SJSA1 (cell line): ENCODE measurements at places on chromosomes 12 and 14.

DNA sequence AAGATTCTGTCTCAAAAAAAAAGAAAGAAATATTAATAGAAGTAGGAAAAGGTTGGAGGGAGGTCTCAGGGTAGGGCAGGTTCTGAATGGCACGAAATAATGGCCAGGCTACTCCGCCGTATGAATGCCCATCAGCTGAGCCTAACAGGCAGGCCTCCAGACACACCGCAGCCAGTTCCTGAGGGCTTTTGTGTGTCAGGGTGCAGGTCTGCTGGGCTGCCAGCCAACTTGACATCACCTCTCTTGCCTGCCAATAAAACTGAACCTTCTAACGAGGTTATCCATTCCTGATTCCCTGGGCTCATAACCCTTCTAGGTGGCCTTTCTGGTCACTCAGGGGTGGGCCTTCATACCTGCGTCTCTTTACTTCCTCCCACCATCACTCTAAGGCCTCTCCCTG, 3.0 kb downstream of the IFI27 start:
- no peak for DNase-seq

GRCh38 chr12:1491983-1492697, 102.2 kb downstream of the FBXL14 start:
- DNase-seq: no peak

- DNase-seq: no peak
Observed at GRCh38 chr14:70064136-70064865, 124.5 kb downstream of the SLC8A3 start.

DNA sequence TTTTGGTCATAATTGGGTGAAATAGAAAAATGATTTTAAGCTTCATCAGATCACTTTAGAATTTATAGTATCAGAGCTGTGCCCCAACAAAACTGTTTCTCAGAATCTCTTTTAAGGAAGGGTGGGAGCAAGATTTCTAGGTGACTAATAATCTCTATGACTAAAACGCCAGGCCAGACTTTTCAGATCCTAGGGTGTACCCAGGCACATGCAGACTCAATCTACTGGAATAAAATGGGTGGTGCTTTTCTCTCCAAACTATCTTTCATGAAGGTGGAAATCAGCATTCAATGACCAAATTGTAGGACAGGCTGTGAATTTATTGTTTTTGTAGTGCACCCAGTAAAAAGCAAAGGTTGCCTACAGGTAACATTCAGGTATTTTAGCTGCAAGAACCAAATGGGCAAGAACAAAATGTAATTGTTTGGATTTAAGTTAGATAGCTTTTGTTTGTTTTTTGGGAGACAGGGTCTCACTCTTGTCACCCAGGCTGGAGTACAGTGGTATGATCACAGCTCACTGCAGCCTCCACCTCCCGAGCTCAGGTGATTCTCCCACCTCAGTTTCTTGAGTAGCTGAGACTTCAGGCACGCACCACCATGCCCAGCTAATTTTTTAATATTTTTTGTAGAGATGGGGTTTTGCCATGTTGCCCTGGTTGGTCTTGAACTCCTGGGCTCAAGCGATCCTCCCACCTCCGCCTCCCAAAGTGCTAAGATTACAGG, 49.5 kb downstream of the PPP2R5C start:
- no peak for DNase-seq

DNA sequence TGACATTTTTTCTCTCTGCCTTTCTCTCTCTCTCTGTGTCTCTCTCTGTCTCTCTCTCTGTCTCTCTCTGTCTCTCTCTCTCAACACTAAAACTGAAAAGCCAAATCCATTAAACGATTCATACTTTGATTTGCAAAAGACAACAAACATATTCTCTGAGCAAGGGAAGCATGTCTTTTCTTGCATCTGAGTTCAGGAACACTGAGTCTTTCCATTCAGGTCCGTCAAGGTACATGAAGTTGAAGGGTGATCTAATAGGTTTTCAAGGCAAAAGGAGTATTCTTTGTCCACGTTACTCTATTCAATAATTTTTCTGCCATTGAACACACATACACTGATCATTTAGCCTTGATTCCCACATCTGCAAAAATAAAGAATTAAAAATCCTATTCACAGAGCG, 900.9 kb downstream of the BCL11B start:
- no peak for DNase-seq

DNA sequence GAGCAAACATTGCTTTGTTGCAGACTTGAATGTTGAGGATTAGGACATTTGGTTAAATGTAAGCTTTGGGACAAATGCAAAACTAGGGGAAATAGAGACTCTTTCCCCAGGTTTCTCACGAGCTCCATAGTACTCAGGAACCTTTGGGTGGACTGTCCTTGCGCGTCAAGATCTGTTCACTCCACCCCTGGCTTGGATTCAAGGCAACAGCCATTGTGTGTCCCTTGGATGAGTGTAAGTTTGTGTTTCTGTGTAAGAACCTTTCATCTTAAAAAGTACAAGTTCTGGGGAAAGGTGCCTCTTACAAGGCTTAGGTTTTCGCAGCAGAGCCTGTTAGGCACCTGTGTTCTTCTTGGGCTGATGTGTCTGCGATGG, 3.7 kb downstream of the SUSD6 start:
- DNase-seq: no peak

GRCh38 chr12:51351913-51352532, 5.5 kb upstream of the CELA1 start:
- peak; percentile 48 for DNase-seq

DNA sequence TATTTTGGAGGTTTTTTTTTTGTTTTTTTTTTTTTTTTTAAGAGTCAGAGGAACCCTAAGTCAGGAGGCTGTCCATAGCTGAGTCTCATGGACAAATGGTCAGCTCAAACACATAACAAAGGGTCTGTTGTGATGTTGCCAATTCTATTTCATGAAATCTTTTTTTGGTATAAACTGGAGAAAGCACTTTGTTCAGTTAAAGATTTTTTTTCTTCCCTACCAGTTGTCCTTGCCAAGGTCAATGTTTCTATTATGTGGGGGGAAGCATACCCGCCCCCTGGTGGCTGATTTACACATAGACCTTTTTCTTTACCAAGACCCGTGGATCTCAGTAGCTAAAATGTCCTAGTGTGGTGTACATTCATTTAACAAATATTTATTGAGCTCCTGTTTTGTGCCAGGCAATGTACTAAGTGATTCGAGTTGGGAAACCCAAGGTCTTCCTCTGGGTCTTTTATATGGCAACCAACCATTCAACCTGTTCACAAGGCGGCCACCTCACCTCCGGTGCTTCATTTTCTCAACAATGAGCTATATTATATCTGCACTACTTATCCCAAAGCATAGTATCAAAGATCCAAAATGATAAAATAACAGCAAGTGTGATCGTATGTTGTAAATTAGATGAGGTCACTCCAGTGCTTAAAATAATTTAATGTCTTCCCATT, 214.5 kb downstream of the PAH start:
- peak; percentile 56 for DNase-seq

GRCh38 chr12:118925407-118925806, 55.9 kb upstream of the SRRM4 start:
- DNase-seq: no peak

DNA sequence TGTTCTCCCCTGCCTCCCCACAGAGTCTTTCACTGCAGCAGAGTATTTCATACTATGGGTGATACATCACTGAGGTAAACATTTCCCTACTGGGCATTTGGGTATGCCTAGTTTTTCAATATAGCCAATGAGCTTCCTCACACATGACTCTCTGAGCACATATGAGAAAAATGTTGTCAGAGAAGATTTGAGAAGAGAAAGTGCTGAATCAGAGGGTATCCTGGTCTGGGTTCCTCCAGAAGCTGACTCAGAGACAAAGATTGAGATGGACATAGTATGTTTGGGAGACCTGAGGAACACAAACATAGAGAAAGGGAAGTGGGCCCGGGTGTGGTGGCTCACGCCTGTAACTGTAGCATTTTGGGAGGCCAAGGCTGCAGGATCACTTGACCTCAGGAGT, 12.6 kb downstream of the SLC8B1 start:
- DNase-seq: no peak

DNA sequence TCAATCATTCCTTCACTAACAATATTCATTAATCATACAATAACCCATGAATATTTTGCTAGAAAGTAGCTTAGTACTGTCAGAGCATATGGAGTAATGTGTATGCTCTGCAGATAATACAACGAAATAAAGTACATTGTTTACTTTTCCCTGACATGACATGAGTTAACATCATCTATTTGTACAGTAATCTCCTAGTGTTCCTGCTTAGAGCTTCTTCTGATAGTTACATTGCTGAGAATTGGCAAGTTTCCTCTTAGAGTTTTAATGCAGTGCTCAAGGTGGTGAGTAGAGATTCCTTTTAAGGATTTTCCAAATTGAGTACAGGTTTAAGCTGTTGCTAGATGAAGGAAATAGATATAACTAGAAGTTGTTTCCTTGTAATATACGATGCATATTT, 164.5 kb upstream of the NPAS3 start:
- DNase-seq: no peak

- DNase-seq: no peak
Observed at GRCh38 chr12:11513288-11513687, 117.9 kb upstream of the PRB2 start.

GRCh38 chr14:24701062-24701461, 67.1 kb upstream of the GZMB start:
- no peak for DNase-seq

GRCh38 chr12:109450980-109451379, 26.1 kb downstream of the KCTD10 start:
- no peak for DNase-seq

DNA sequence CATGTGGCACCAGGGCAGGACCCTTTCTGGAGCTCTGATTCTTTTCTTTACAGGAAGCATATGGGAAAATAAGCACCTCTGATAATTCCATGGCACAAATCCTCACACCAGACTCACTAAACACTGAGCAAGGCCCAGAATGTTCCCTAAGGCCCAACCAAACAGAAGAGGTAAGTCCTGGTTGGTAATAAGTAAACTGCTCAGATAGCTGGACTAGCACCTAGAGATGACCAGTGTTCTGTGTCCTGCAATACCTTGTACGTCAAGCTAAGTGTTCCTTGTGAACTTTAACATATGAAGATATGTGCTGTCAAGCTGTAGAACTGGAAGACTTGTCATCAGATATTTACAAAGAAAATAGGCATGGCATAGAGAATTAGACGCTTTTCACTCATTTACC, 186.7 kb downstream of the ESR2 start:
- DNase-seq: no peak

DNA sequence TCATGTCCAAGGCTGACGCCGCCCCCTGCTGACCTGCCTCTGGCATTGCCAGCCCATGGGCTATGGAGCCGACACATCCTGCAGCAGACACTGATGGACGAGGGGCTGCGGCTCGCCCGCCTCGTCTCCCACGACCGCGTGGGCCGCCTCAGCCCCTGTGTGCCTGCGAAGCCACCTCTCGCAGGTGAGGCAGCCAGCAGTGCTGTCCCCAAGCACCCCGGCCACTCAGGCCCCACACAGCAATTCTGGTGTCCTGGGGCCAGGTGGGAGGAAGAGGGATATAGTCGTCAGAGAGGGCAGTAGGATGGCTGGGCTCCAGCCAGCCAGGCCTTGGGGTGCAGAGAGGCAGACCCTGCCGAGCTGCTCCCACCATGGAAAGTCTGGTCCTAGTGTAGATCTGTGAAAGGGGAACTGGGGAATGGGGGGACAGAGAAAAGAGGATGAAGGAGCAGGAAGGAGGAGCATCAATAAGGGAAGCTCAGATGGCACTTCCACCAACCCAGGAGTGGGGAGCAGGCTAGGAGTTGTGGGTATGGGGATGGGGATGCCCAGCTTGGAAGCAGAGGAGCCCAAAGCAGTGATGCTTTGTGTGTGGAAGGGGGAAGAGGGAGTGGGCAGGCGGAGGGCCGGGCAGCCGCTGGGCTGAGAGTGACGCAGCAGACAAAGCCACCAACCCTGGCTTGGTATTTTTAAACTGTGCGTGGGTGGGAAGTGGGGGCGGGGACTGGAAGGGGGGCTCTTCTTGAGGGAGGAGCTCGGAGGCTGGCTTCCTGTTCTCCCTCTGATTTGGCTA, 4.7 kb downstream of the NAB2 start:
- peak; percentile 73 for DNase-seq

DNA sequence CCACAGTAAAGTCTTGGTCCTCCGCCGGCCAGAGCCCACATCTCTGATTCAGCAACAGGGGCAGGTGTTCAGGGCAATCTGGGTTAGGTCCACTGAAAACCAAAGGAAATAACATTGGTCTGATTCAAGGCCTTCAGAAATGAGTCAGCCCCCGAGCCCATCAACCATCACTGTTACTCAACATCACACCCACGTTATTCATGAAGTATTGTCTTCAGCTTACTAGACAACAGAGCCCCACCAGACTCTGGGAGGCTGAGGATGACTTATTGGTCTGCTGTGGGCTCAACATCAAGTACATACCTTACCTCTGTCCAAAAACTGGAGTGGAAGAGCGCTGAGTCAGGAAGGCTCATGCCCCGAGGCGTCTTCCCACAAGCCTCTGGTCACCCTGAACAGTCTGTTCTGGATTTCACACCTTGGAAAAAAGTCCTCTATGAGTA, 97.5 kb downstream of the ZFP36L1 start:
- peak; percentile 80 for DNase-seq

- DNase-seq: no peak
Observed at GRCh38 chr12:24977060-24977459, 28.2 kb upstream of the BCAT1 start.

DNA sequence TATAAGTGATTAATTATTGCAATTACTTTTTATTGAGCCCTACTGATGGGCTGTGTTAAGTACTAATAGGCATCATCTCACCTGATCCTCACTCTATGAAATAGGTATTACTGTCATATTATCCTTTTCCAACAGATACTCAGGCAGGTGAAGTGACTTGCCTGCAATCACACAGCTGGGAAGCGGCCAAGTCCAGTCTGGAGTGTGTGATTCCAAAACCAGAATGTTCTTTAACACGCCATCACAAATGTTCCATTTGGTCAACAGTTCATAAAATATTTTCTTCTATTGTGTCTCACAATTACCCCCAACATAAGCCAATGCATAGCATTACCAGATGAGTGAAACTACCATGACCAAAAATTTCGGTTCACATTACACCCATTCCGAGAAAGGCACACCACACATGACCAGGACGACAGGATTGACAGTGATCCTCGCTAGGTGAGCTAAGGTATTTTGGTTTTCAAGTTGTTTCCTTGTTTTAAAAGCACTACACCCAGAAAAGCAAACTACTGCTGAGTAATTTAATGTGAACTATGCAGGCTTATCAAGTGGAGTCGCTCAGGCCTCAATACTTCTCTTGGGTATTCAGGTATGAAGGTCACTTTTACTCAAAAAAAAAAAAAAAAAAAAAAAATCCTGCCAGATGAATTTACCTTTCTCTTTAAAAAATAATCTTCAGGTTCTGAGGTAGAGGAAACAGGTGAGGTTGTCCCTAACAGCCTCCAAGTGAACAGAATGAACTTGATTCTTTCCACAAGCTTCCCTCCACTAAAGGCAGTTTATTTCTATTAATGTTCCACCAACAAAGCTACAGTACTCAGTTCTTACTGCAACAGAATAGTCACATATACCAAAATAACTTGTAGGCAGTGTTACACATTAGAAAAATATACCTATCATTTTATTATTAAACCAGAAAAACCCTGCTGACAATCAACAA, 2.4 kb downstream of the VPS37B start:
- DNase-seq: no peak

- no peak for DNase-seq
Observed at GRCh38 chr12:94042321-94042720, 106.1 kb upstream of the PLXNC1 start.

GRCh38 chr12:57224973-57225679, 4.4 kb upstream of the SHMT2 start:
- no peak for DNase-seq
